GM12864 (cell line): ENCODE measurements at places on chromosomes 12 and 14.

GRCh38 chr12:6632026-6632983 is 3.5 kb downstream of the LPAR5 start:
- DNase-seq, result no peak

GRCh38 chr12:119334430-119335170 is at the start of gene CCDC60:
Gene CCDC60, plus strand, starts transcription at chr12:119334729. Its CDS starts 448 bp downstream, at chr12:119335177.
- no peak for DNase-seq

- no peak for DNase-seq
Measured at GRCh38 chr12:132257206-132257954, 72.0 kb downstream of the GALNT9 start.

- DNase-seq, result no peak
Measured at GRCh38 chr14:102185360-102185759, 45.7 kb downstream of the WDR20 start.

DNA sequence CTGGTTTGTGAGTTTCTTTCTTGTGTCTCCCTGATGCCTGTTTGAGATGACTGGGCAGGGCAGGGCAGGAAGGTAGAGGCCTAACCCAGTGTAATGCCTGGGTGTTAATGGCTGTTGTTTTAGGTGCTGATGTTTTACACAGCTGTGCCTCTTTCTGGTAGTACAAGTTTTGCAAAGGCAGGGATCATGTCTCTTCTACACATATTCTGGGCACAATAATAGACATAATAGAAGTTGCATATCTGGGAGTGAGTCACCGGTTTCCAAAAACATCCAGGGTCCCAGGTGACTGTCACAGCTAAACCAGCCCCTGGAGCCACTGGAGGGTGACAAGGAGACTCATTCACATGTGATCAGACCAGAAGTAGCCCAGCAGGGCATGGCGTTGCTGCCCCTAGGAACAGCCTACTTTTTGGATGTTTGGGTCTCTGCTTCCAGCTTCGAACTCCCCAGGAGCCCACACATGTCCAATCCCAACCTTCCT is 18.1 kb downstream of the TPCN1 start:
- DNase-seq, result no peak

DNA sequence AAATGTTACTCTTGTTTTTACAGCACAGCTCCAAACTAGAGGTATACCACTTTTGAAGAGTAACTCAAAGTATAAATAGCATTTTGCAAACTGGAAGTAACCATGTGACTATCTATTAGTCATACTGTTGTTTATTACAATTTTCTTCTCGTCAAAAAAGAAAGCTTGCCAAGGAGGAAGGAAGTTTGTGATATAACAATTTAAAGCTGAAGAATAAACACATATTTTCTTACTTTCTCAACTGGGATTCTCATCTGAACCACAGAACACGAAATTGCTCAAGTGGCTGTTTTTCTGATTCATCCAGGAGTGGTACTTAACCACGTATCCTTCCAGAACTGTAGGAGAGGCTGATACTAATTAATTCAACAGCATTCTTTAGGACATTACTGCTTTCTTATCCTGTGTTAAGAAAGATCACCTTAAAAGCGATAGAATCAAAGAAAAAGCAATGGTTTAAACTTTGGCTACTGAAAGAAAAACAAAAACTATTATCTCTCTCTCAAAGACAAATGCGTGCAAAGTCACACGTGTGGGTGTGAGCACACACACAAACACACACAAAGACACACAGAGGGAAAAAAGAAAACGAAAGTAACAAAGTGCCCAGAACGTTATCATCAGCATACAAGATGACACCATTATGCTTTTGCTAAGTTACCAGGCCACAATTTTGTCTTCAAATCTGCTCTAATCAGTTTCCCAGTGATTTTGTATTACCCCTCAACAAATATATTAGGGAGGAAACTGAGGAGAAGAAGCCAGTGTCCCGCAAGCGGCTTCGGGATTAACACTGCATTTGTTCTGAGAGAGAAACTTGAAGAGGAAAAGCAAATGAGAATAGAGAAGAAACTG is at the start of gene CLEC2B:
Gene CLEC2B, minus strand, starts transcription at position 48 of the 855 bp plus-strand sequence.
- peak; percentile 31 for DNase-seq

DNA sequence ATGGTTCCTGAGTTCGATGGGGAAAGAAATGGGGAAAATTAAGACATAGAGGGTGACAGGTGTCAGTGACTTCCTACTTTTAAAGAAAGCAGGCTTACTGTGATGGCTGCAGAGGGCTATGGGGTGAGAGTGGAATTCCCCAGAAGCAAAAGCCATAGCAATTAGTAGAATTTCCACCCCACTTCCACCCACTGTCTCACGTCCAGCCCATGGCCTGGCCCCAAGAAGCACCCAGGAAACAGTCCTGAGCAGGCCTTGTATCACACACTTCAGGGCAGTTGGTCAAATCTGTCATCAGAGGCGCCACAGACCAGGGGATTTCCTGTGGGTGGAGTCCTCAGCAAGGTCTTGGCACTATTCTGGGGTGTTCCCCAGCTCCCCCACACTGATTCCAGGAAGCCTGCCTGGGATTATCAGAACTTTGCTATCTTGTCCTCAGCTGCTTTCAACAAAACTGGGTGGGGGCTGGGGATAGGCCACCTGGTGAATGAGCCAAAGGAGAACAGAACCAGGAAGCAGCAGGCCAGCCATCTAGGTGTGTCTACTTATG is 120.1 kb upstream of the CCND2 start:
- DNase-seq, result peak; percentile 87

DNA sequence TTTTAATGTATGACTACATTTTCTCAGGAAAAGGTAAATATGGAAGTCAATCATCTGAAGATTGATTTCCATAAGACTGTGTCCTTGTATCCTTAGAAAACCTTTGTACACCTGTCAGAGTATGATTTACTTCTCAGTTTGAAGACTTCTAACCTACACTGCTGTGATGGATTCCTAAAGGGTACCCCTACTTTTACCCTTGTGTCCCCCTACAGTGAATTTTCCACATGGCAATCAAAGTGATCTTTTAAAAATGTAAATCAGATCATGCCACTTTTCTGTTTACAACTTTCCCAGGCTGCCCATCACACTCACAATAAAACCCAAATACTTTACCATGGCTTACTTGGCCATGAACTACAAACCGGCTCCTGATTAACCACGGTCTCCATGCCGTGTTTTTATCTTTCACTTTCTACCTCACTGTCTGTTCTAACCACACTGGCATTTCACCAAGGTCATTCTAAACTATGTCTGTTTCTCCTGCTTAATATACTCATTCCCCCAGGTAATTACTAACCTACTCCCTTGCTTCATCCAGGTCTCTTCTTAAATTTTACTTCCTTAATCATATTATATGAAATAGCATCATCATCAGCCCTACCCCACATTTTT is 8.1 kb downstream of the DNAI7 start:
- DNase-seq, result no peak

- no peak for DNase-seq
Measured at GRCh38 chr14:80395031-80395430, 183.7 kb upstream of the DIO2 start.

DNA sequence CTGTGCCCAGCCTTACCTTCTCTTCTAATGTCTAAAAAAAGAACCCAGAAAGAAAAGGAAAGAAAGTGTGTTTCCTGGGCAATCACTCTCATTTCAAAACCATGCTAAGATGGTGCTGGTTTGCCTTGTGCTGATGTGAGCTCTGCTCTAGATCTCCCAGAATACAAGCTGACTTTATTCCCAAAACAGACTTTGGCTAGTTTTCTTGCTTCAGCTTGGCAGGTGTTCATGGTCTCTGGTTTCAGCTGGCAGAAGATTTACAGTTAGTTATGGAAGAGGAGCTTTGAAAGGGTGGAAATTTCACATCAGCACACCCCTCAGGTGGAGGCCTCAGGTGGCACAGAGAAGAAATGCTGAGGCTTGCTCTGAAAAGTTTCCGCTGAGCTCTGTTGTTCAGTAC is 34.4 kb downstream of the PPP1R36 start:
- DNase-seq, result no peak

DNA sequence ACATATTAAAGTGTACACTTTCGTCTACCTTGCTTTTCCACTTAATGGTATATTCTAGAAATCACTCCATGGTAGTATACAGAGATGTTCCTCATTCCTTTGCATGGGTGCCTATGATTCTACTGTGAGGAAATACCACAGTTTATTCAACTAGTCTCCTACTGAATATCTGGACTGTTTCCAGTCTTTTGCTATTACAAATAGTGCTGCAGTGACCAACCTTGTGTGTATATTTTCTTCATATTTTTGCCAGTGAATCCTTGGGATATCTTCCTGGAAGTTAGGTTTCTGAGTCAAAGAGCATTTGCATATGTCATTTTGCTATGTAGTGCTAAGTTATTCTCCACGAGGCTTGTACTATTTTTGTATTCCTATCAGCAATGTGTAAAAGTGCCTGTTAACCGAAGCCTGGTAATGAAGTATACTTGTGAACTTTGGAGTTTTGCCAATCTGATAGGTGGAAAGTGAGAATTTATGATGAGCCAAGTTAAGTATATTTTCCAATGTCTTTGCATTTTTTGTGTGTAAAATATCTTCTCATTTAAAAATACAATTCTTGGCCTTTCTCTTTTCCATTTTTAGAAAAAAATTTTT is 31.3 kb upstream of the TMEM263 start:
- DNase-seq, result no peak

GRCh38 chr12:28215021-28215420 is 24.8 kb downstream of the CCDC91 start:
- no peak for DNase-seq

- DNase-seq, result no peak
Measured at GRCh38 chr14:88551094-88551870, 3.5 kb downstream of the PTPN21 start.

DNA sequence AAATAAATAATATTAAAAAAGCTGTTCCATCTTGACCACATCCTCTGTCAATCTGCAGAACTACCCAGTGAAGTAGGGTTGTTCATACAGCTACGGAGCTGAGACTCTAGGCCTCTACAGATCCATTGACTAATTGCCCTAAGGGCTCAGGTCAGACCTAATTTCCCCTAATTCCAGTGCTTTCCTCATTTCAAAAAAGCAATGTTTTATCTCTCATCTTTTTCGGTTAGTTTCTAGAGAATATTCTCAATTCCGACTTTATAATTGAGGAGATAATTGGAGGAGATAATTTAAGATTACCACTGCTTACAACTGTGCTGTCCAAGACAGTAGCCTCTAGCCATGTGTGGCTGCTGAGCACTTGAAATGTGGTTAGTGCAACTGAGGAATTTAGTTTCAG is 167.1 kb downstream of the KIF21A start:
- no peak for DNase-seq

- DNase-seq, result no peak
Measured at GRCh38 chr12:79689061-79689476, 1.7 kb downstream of the PAWR start.

- DNase-seq, result no peak
Measured at GRCh38 chr14:75230140-75230792, 48.4 kb upstream of the FOS start.

- DNase-seq, result no peak
Measured at GRCh38 chr14:52352061-52352491, 38.0 kb downstream of the PTGER2 start.

DNA sequence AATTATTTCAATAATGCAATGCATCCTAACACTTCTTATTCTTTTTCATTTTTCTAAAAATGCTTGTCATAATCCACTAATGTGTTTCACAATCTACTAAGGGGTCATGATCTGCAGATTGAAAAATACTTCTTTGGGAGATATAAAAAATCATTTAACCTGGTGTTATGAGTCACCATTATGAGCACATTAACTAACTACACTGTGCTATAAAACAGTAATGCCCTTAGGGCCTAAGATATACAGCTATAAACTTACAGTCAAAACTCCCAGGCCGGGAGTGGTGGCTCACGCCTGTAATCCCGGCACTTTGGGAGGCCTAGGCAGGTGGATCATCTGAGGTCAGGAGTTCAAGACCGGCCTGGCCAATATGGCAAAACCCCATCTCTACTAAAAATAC is 14.2 kb downstream of the ATXN2 start:
- DNase-seq, result no peak

DNA sequence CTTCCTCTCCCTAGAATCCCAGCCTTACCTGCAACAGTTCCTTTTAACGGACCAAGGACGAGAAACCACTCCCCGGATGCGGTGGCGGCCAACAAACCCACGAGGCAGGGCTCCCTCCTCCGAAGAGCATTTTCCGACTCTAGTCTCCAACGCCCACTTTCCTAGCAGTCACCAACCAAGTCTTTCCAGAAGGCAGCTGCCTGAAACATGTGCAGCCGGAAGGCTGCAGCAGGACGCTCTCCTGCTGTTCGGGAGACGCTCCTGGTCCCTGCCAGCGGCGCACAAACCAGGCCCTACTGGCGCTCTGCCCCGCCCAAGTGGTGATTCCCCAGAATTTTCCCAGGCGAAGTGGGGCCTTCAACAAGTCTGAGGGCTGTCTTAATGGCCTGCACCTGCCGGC is 21.1 kb upstream of the ADAM20 start:
- no peak for DNase-seq

DNA sequence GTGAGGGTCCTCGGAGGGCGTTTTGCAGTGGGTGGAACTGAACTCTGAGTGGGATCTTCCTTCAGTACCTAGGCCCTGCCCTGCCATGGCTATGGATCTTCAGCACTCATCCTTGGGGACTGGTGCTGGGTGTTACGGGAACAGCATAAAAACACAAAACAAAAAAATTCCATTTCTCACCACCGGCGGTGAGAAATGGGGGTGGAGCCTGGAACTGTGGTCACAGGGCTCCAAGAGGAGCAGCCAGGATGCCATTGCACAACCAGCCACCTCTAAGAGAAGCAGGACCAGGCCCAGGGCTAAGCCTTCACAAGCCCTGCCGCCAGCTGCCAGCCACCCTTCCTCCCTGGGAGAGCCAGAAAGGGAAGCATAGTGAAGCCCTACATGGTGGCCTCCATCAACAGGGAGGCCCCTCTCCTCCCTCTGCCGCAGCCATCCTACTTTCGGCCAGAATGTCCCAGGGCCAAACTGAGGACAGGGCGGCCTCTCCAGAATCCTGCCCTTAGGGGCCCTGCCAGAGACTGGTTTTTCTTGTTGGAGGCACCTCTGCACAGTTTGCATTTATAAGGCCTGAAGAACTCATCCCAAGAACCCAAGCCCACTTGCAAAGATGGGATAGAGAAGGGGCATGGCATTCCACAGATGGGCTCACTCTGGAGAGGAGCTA is 76.5 kb downstream of the VCPKMT start:
- DNase-seq, result no peak

DNA sequence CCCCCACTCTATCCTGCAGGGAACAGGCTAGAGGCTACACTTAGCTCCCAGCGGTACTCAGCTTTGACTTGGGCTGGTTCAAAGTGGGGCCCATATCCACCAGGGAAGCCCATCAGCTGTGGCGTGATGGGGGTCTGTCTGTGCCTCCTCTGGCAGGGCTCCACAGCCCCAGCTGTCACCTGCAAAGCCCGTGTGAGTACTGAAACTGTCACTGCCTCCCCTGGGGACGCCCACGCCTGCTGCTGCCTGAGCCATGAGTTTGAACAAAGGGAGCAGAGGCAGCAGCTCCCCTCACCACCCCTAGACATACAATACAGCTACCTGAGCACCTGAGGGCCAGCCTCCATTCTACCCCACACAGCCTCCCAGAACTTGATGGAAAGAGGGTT is 5.0 kb downstream of the REM2 start:
- DNase-seq, result peak; percentile 71
